ENCODE measurements at places on chromosomes 4 and X.
A peak's percentile ranks its signal among the peaks of the same experiment; 100 is the strongest.

GRCh38 chr4:41307638-41308037 is 50.9 kb downstream of the UCHL1 start:
- DNase-seq, result no peak

DNA sequence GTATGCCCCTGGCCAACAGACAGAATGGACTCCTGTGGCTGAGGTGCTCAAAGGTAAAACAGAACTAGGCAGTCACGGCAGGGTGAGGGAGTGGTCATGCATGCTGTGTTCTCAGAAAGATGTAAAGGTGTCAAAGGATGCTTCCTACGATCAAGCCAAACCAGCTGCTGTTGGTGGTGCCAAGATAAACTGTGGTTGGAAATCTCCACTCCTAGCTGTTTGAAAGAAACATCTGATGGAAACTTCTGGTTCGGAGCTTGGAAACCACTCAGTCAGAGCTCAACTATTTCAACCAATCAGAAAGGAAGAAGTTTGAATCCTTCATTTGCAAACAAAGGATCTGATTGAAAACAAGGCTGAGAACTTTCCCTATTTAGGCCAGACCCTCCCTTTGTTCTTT is 68.5 kb upstream of the DDX60 start:
- DNase-seq, result no peak

- no peak for DNase-seq
Measured at GRCh38 chrX:123962006-123962467, 531 bp downstream of the STAG2 start.

DNA sequence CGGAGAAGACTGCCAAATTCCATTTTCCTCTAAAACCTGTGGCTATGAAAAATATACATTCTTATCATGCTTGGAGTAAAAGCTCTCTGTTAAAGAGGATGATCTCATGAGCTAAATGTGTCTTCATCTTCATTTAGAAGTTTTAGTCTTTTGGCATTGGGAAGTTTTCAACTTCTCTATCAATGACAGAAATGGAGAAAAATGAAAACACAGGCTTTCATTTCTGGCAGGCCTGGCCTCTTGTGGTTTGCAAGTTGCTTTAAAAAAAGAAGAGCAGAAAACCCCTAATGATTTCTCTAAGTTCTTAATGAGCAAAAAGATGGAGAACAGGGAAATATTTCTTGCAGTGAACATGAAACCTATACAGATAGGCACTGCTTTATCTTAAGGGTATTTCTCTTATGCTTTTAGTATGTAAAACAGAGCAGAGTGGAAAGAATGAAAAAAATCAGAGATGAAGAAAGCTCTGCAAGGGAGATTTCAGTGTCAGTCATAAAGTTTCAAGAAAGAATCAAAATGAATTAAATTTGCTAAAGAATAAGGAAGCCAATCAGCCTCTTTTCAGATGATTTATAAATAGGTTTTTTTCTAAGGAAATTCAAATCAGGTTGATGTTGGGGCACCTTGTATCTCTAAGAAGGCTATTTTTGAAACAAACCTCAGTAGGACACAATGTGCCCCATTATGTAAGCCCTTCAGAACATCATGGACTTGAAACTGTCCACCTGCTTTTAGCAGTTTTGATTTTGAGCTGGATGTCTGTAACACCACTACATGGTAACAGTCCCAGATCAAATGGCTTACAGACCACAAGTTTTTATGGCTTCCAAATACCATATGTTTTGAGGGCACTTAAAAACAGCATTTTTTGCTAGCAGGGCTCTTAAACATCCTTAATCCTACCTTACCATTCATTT is 225.0 kb downstream of the GRIA3 start:
- DNase-seq, result no peak

- no peak for DNase-seq
Measured at GRCh38 chr4:94413085-94413840, 38.5 kb upstream of the PDLIM5 start.

DNA sequence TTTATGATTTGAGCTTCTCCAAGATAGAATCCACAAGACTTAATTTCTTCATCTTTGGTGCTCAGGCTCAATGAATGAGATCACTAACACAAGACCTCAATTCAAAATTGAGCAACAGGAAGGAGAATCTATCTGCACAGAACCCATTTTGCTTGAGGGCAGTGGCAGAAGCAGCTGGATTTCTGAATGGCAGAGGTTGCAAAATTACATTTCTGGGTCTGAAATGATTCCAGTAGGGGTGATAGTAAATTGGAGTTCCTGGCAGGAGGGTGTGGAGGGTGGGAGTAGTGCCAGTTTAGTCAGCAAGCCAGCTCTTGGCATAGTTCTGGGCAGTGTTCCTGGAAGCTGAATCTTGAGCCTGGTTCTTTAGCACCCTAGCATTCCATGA is 281.1 kb downstream of the SLC7A11 start:
- peak; percentile 3 for DNase-seq

DNA sequence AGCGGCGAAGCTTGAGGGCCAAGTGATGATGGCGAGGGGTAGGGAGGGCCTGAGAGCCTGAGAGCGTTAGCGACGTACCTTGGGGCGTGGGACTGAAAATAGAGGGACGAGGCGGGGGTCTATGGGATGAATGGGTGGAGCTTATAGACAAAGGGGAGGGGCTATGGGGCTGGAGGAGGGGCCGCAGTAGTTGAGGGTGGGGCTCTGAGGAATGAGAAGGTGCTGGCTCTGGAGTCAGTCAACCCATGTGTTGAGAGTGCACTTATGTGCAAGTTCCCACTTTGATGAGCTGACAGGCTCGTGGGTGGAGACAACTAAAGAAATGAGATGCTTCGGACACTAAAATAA is 488 bp downstream of the TBC1D25 start:
- peak; percentile 34 for DNase-seq

DNA sequence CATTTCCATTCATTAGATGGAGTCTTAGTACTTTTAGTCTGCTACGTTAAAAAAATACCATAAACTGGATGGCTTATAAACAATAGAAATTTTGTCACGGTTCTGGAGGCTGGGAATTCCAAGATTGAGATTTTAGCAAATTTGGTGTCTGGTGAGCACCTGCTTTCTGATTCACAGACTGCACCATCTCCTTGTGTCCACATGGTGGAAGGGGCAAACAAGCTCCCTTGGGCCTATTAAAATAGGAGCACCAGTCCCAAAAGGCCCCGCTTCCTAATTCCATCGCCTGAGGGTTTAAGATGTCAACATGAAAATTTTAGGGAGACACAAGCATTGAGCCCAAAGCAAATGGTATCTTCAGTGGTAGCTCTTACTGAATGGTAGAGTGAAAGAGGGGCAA is 120.5 kb upstream of the MAP9 start:
- DNase-seq, result no peak

GRCh38 chrX:69161786-69162349 is 3.4 kb downstream of the PJA1 start:
- DNase-seq, result no peak

DNA sequence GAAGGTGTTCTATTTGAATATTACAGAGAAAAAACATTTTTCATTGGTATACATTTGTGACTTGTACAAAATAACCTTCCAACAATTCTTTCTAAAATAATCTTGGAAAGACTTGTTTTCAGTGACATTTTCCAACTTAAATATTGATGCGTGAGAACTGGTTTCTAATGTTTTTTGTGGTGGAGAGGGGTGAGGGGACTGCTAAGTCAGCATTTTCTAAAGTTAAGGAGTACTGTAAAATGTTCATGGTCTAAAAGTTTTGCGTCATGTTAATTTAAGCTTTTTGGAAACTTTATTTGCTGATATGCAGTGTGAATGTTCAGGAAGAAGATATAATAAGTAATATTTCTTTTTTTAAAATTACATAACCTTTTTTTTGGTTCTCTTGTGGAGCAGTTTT is 229.3 kb downstream of the MAGEB5 start:
- DNase-seq, result no peak

DNA sequence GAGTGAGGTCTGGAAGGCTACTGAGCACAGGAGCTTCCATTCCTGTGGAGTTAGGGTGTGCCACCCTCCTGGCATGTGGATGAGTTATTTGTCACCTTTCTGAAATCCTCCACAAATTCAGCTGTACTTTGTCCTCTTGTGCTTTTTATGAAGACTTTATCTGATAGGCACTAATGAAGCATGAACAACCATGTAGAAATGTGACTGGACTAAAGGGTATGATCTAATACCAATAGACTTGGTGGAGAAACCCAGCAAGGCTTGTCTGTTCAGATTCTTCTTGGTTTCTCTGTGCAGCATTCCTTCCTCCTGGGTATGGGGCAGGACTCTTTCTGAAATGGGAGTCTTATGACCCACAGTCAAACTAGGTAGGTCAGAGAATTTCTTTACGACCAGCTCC is 9.6 kb downstream of the NBDY start:
- DNase-seq, result no peak

DNA sequence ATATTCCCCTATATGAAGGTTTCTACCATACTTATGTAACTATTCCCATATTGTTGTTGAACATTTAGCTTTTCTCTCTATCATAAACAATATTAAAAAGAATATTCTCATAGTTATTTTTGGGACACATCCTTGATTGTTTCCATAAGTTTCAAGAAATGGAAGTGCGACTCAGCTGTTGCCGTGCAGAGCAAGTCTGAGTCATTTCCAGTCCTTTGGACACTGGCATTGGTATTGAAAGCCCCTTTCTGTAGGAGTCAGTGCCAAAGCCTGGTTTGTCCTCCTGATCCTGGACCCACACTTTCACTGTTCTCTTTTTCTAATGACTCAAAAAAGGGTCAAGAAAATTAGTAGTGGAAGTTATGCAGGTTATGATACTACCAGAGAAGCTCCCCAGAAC is 108.3 kb upstream of the DIAPH2 start:
- DNase-seq, result no peak

GRCh38 chrX:13937370-13938050 is 92.2 kb downstream of the GEMIN8 start:
- DNase-seq, result peak; percentile 26

- no peak for DNase-seq
Measured at GRCh38 chr4:169231647-169232262, 39.0 kb downstream of the SH3RF1 start.

- DNase-seq, result no peak
Measured at GRCh38 chrX:3450881-3451570, 104.6 kb upstream of the MXRA5 start.

- no peak for DNase-seq
Measured at GRCh38 chr4:78342125-78342524, 209.4 kb upstream of the ANXA3 start.

GRCh38 chrX:119692191-119693039 is 553 bp downstream of the SEPTIN6 start:
- no peak for DNase-seq

DNA sequence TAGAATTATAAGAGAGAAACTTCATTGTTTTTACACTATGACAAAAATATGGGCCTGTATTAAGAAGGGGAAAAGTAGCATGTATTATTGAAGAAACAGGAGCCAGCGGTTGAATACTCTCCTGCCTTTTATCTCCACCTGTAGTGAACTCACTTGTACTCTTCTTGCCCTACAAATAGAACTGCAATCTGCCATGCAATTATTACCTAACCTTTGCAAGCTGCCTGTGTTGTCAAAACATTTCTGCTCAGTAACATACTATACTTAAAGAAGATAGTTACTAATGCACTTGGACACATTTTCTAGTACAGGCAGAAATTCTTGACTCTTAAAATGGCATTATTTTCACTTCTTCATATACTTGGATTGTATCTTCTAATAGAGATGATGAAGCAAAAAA is 818.4 kb upstream of the GRID2 start:
- DNase-seq, result no peak

DNA sequence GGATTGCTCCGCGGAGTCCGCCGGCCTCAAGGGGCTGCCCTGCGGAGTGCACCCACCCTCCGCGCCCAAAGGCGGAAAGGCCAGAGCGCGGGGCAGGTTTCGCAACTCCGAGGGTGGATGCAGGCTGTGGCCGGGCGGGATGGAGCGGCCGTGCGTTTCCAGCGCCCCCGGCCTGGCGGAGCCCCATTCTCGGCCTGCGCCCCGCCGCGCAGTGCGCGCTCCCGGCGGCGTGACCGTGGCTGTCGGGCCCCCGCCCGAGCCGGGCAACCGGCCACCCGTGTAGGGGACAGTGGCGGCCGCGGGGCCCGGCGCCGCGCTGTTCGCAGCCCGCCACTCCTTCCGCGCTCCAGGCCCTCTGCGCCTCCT is 331 bp downstream of the SETD7 start:
- DNase-seq, result no peak

DNA sequence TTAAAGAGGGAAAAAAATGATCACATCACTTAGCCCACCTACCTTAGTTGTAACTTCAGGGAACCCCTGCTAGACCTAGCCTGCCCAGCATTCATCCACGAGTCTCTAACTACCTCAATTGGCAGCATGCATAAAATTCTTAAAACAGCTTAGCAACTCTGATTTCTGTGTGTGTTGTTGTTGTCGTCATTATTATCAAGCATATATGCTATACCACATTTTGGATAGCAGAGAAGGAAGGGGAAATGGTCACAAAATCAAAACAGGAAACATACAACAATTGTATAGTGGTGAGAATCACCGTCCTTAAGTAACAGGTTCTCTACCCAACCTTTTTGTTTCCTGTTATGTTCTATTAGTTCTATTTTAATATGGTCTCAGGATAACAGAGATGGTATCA is 2.7 kb upstream of the ACOT9 start:
- DNase-seq, result no peak

DNA sequence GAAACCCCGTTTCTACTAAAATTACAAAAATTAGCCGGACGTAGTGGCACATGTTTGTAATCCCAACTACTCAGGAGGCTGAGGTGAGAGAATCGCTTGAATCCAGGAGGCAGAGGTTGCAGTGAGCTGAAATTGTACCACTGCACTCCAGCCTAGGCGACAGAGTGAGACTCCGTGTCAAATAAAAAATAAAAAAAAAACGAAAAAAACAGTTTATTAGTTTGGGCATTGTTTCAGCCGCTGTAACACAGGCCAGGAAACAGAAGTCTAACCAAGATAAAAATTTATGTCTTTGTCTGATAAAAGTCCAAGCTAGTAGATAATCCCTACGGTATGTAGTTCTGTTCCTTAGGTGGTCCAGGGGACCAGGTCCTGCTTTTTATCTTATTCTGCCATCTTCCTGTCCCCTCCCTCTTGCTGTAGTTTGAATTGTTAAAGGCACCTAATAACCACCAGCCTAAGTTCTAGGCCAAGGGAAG is 21.4 kb downstream of the USO1 start:
- no peak for DNase-seq

DNA sequence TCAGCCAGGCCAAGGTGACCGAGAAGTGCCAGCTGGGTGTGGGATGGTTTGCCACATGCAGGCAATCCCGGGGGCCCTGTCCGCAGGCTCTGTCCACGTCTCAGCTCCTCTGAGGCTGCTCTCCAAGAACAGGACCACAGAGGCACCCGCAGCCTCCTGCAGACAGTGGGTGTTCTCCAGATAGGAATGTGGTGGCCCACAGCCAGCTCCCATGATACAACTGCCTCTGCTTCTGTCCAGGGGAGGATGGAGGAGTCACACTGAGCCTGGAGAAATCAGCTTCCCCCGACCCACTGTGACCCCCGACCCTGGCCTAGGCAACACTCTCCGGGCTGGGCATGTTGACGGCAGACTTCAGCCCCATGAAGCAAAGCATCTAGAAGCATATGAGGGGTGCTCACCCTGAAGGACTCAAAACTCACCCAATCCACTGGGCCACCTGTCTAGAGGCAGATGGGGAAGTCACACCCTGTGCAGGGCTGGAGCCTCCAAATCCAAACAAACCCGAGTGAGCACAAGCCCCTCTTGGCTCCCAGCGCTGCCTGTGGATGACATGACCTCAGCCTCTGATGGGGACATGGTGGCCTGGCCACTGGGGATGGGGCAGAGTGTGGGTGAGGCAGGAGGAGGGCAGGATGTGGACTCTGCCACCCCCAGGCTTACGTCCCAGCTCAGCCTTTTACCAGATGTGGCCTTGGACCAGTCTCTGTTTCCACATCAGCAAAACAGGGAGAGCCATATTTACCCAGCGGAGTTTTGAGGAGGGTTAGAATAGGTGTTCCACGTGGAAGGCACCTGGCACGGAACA is 102.3 kb downstream of the PSAPL1 start:
- DNase-seq, result no peak
